ENCODE measurements at places on chromosomes 3 and 15.

GRCh38 chr15:101059381-101060341, 140.5 kb downstream of the LRRK1 start:
- DNase-seq = no peak

DNA sequence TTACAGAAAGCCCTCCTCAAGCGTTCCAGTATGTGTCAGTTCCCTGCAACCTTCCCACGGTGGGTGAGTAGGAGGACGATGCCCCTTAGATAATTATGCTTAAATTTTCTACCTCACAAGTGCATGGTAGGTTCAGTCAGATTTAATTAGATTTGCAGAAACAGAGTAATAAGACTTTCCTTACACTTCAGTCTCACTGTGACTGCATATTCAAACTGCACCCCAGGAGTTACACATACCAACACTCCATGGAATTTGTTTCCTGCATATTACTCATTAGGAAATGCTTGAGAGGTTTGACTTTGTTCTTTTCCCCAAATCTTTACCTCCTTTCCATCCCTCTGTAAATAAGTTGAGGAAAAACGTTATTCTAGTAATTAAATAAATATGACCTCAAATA, 108.8 kb downstream of the ARRDC4 start:
- DNase-seq = no peak

- DNase-seq = no peak
Observed at GRCh38 chr3:173411375-173411973, 13.9 kb downstream of the NLGN1 start.

GRCh38 chr15:62592920-62593319, 427.8 kb upstream of the C2CD4B start:
- no peak for DNase-seq

GRCh38 chr3:126373682-126374601, 16.7 kb upstream of the KLF15 start:
- no peak for DNase-seq

GRCh38 chr3:16913264-16913580, 28.5 kb downstream of the PLCL2 start:
- no peak for DNase-seq

DNA sequence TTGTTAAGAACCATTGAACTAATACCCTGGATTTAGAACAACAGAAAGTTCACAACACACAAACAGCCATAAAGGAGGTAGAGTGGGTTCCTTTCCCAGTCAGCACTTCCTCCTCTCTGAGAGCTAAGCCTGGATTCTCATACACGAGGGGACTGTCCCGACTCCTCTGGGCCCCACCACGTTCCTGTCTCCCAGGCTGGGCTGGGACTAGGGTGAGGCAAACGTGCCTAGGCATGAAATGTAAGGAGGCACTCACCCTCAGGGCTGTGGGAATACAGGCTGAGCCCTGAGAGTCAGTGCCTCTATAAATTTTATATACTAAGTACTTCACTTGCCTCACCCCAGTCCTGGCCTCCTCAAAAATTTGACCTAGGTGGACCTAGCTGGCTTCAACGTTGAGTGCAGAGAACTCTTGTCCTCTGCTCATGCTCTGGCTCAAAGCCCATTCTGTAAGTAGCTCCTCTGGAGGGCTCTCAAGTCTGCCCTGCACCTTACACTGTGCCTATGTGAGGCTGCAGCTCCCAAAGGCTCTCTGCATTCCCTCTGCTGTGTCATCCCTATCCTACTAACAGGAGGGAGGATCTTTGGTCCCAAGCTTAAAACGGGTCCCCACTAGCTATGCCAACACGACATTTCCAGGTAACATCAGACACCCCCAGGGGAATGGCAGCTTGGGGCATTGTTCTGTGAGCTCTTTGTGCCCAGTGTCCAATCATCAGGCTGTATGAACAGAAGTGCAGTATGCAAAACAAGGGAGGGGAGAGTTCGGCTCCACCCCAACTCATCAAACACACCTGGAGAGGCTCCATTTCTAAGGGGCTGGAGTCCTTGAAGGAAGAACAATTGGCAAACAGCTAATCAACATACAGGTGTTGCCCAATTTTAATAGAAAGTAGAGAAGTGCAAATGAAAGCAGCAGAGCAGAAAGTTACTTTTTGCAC, 233.2 kb downstream of the RPLP1 start:
- no peak for DNase-seq

DNA sequence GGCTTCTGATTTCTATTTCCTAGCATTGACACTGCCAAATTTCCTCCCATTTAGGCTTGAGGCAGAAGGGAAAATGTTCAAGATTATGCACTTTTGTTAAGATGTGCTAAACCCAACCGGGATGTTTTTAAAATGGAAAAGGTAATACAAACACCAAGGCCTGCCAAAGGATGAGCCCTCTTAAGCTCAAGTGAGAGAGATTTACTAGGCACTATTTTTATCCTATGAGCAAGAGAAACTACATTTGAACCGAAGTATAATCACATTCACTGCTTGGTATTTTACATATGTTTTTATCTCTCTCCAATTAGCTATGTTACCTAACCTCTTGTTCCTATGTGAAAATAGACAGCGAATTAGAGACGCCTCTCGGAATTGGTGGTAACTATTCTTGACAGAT, 295.8 kb downstream of the GABRB3 start:
- DNase-seq = no peak

- no peak for DNase-seq
Observed at GRCh38 chr15:99443768-99444446, 121.9 kb upstream of the MEF2A start.

GRCh38 chr3:46559091-46559704, 6.9 kb downstream of the LRRC2 start:
- no peak for DNase-seq

- no peak for DNase-seq
Observed at GRCh38 chr15:98694161-98694560, 45.8 kb downstream of the IGF1R start.

DNA sequence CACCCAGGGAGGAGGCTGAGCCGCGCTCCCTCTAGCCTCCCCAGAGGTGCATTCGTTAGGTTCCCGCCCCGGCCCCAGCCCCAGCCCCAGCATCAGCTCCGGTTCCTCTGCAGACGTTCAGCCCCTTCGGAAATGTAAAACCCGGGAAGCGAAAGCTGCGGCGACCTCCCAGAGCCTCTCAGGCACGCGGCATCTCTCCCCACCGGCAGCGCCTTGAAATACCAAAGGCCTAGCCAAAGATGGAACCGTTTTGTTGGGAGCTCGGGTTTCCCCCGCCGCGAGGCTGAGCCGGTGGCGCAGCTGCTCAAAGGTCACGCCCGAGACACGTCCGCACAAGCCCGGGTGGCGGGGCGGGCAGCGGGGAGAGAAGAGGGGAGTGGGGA, 77.8 kb upstream of the HES1 start:
- DNase-seq = peak; percentile 54

GRCh38 chr3:133874761-133875438, 20.8 kb downstream of the RAB6B start:
- no peak for DNase-seq

DNA sequence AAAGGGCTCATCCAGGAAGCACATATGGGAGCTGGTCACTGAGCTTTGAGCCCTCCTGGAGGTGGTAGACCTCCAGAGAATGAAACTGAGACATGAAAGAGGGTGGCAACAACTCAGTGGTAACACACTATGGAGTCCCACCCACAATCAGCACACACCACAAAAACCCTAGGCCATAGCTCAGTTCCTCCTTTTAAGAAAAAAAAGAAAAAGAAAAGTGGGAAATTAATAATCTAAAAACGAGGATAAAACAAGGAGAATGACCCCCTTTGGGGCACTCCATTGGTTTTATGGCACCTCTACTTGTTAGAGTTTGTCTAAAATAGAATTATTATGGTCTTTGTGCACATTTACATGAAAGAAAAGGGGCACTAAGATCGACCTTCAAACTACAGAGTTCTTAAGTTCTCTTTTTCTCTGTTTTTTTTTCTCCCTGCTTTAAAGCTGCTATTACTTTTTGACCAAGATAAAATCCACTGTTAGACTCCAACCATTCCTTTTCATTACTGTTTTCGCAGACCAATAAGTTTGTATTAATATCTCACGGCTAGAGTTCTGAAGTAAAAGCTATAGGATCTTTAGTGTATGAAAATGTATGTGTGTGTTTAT, 40.2 kb upstream of the ZBTB20 start:
- no peak for DNase-seq

DNA sequence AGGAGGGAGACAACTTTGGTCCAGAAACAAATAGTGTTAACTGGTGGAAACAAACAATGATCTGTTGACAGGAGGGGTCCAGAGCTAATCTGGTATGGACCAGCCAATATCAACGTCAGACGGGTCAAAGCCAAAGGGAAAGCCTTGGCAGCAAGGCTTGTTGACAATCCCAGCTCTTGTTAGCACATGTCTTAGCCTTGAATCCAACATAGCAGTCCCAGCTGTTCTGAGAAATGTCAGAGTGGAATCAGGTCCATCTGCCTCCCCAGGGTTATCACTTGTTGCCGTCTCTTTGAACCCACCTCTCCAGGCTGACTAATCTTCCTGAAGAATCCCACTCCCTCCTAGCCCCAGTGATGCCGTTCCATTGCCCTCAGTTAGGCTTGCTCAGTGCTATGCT, 404.6 kb upstream of the MCTP2 start:
- DNase-seq = no peak

GRCh38 chr3:9135930-9136525, 113.4 kb downstream of the SRGAP3 start:
- DNase-seq = no peak

DNA sequence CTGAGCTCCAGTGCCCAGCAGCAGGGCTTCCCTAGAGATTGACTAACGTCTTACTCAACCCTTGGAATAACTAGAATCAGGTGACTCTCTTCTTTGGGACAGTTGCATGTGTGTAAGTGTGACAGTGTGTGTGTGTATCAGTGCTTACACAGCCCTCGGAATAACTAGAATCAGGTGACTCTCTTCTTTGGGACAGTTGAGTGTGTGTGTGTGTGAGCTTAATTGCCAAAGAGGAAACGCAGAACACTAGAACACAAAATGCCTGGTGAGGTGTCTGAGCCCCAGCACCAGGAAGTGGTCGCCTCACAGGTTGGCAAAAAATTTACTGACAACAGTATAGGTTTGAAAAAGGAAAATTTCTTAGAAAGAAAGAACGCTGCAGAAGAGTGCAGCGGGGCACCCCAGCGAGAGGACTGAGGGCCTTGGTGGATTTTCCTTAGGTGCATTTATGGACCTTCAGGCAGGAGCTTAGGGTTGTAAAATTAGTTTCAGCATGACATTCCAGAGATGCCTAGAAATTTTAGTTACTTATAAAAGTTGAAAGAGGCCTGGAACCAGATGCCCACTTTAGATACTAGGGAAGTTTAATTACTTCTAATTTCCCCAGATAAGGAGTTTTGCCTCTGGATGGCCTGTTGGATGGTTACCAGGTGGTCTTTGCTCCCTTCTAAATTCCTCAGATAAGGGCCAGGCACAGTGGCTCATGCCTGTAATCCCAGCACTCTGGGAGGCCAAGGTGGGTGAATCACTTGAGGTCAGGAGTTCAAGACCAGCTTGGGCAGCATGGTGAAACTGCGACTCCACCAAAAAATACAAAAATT, 3.7 kb upstream of the WDR82 start:
- DNase-seq = no peak

DNA sequence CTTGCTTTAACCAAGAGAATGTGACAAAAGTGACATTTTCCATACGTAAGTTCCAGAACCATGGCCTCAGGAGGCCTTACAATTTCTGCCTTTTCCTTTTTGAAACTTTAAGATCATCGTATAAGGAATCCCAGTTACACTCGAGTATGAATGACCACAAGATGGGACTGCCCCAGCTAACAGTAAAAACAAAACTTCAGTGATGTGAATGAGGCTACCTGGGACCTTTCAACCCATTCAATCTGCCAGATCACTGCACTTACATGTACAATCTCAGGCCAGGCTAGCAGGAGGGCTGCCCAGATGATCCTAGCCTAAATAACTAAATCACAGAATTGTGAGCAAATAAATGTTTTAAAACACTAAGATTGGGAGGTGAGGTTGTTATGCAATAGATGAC, 328.8 kb downstream of the CNTN6 start:
- DNase-seq = no peak

GRCh38 chr15:56716334-56716733, 17.0 kb downstream of the ZNF280D start:
- DNase-seq = no peak

DNA sequence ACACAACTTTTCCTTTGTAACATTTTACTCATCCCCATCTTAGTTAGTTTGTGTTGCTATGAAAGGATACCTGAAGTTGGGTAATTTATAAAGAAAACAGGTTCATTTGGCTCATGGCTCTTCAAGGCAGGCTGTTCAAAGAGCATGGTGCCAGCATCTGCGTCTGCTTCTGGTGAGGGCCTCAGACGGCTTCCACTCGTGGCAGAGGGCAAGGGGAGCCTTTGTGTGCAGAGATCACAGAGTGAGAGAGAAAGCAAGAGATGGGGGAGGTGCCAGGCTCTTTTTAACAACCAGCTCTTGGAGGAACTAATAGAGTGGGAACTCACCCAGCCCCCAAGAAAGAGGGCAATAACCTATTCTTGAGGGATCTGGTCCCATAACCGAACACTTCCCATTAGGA, 23.1 kb downstream of the PLA2G4F start:
- no peak for DNase-seq

GRCh38 chr3:143975554-143976152, 4.0 kb downstream of the DIPK2A start:
- no peak for DNase-seq

- no peak for DNase-seq
Observed at GRCh38 chr3:47650294-47650693, 71.6 kb upstream of the CSPG5 start.

DNA sequence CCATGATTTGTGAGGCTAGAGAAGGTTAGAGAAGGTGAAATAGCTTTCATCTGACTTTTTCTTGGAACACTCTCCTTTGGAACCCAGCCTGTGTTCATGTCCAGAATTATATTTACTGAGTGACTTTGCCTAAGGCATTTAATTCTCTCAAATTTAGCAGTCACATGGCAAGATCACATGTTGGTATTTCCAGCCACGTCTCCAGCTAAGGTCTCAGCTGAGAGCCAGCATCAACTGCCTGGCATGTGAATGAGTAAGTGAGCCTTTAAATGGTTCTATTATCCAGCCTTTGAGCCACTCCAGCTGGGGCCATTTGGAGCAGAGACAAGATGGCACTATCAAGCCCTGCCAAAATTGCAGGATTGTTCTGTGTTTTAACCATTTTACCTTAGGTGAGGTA, 130.2 kb upstream of the SGO1 start:
- no peak for DNase-seq
